Stimulated activated CD8-positive, alpha-beta memory T cell treated with anti-CD3 and anti-CD28 coated beads, Interleukin-4, amount 100 ng/mL, for 1 hour (primary cell): ENCODE measurements at places on chromosomes 5 and 9.

DNA sequence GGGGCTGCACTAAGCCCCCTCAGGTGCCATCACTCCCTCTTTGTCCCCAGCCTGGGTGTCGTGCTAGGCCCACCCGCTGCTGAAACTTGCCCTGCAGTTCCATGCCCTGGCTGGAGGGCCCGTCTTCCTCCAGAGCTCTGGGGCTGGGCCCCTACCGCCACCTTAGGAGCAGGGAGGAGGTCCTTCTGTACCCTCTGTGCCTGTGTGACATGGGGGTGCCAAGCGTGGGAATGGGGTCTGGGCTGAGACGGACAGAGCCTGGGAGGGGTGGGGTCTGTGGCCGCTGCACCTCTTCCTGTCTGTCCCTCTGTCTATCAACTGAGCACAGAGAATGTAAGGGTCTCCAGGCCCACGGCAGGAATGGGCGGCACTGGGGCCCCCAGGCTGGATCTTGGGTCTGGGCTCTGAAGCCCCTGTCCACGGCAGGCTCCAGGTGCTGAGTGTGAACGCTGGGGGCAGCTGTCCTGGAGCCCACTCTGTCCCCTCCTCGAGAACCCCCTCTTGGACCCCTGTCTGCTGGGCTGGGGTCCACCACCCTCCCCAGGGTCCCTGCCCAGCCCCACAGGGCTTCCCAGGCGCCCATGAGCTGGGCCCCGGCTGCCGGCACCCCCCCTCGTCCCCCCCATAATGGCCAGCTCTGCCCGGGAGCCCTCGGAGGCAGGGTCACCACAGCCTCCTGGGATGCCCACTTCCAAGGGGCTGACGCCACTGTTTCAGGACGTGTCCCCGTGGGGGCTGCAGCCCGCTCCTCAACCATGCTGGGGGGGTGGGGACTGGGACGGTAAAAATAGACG is 15.8 kb upstream of the NRARP start:
- no peak for DNase-seq

GRCh38 chr5:143862271-143862670 is 50.3 kb downstream of the HMHB1 start:
- DNase-seq = no peak

GRCh38 chr5:180333661-180334060 is 19.5 kb downstream of the GFPT2 start:
- DNase-seq = no peak

DNA sequence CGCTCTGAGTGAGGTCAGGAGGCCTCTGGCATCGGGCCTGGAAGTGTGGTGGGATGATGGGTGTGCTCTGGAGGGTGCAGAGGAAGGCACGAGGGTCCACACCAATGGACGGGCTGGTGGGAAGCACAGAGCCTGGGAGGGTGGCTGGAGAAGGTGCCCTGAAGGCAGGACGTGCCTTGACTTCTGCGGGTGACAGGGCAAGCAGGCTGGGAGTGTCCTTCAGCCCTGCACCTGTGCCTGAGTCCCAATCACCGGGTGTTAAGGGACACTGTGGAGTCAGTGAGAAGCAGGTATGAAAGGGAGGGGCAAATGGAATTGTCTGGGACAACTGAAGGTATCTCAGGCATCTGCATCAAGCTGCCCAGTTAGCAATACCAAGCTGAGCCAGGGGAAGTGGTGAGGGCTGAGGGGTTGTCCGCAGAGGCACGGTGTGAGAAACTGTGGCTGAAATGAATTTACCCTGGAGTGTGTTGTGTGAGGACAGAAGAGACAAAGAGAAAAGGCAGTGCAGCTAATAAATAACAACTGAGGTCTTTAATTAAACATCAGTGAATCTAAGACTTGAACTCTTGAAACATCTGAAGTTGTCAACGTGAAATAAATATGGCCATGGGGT is 50.4 kb downstream of the DAP start:
- no peak for DNase-seq

GRCh38 chr9:12785260-12785770 is 10.5 kb downstream of the LURAP1L start:
- DNase-seq = no peak

- DNase-seq = no peak
These were observed 11.4 kb upstream of the ANKRD33B start for GRCh38 chr5:10552183-10553143.

- no peak for DNase-seq
These were observed 587.4 kb downstream of the PRELID2 start for GRCh38 chr5:145247745-145248040.

- DNase-seq = no peak
These were observed 93.2 kb upstream of the ACTBL2 start for GRCh38 chr5:57575839-57576238.

DNA sequence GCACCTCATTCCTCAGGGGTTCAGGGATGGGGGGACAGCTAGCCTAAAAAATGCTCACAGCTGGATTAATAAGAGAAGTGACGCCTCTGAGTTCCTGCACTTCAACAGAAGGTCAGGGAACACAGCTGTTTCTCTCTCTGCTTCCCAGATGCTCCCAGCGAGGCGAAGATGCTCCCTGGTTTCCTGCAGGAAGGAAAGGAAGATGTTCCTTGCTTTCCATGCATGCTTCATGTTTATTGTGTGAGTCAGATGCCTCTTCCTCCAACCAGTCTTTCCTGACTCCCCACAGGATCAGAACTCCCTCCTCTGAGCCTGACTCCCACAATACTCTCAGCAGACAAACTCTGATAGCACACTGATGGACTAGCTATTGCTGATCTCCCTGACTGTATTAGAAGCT is 71.9 kb downstream of the MFAP3 start:
- DNase-seq = no peak

- no peak for DNase-seq
These were observed 400.8 kb upstream of the PIK3R1 start for GRCh38 chr5:67814569-67815311.

GRCh38 chr5:9428272-9428671 is 117.6 kb downstream of the SEMA5A start:
- DNase-seq = no peak

DNA sequence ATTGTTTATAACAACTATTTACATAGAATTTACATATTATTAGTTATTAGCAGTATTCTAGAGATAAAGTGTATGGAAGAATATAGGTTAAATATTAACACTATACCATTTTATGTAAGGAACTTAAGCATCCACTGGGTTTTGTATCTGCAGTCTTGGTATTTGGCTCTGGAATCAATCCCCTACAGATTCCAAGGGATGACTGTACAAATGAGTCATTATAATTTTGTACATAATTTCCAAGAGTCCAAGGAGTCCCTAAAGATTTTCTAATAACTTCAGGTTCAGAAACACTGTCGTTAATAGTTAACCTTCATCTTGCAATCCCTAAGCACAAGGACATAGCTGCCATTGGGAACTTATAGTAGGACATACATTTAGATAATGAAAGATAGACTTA is 254.8 kb upstream of the PDE4D start:
- DNase-seq = no peak

DNA sequence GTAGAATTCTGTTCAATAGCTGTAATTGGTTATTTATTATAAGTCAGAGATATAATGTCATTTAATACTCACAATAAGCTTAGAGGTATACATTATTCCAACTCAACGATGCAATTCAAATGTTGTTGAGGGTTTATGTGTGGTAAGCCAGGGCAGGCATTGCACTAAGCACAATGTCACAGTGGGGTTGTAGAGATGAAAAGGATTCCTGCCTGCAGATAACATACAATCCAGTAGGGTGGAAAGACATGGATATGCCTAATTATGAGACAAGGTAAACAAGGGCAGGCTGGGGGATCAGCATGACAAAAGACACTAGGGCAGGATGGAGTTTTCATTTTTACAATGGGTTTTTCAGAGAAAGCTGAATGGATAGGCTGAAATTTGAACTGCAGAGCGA is 98.7 kb upstream of the PALM2AKAP2 start:
- no peak for DNase-seq

DNA sequence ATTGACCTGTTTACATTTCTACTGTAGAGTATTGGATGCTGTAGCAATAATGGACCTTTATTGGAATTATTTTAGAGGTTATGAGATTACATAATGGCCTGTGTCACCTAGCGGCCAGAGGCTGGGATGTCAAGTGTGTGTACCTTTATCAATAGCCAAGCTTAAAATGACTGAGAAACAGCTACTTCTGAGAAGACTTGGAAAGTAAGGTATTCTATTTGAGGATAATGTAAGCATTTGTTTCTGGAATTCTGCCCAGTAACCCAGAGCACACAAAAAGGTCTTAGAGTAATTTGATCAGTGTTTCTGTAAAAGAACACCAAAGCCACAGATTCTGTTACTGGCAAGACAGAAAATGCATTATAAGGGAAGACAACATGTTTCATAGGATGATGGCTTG is 116.8 kb downstream of the MACIR start:
- no peak for DNase-seq

DNA sequence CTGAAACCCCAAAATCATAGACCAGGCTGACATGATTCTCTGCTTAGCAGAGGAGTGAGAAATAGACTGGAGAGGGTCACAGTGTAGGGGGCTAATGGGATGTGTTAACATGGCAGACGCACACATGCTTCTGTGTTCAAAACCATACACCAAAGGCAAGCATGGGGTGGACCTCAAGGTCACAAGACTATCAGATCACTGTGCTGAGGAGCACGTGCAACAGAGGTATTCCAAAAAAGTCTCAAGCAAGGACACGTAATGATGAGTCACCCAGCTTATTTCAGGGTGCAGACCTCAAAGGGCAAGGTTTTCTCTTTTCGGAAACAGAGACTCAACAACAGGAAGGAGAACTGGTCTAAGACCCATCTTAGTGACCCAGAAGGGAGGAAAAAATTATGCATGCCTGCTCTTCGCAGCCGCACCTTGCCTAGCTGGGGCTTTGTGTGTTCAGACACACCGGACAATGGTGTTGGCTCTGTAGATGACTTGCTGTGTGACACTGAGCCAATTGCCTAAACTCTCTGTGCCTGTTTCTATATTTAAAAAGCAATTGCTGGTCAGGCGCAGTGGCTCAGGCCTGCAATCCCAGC is 20.3 kb downstream of the WHRN start:
- no peak for DNase-seq

DNA sequence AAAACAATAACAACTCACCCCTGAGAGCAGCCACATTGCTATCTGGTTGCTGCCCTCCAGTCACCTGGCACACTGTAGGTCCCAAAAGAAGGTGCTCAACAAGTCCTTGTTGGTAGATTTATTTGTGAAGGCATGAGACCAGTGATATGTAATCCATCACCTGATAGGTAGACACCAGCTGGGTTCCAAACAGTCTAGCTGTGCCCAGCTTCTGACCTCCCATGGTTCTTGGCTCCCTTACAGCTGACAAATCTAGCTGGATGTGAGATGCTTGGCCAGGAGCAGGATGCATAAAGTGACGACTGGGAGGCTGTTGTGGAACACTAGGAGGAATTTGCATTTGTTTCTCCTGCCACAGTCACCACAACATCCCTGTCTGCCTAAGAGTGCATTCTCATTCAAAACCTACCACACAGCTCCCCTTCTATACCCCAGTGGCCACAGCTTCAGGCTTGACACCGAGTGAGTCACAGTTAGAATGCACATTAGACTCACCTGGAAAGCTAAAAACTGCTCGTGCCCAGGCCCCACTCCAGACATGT is 7.8 kb upstream of the VLDLR start:
- no peak for DNase-seq

GRCh38 chr5:89560696-89561095 is 677.7 kb upstream of the MEF2C start:
- no peak for DNase-seq

DNA sequence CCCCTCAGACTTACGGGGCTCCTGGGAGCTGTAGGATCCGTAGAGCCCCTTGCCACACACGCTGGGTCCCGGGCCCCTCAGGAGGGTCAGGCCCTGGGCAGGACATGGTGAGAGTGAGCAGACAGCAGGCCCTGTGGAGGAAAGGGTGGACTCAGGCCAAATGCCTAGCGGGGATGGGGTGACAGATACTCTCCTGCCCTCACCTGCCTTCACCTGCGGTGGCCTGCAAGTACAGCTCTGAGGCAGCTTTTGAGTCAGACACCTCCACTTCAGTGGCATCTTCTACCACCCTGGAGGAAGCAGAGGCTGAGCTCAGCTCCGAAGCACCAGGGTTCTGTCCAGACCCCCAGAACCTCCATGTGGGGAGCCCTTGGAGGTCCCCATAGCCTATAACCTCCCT is 26.2 kb downstream of the SLC35A4 start:
- no peak for DNase-seq

DNA sequence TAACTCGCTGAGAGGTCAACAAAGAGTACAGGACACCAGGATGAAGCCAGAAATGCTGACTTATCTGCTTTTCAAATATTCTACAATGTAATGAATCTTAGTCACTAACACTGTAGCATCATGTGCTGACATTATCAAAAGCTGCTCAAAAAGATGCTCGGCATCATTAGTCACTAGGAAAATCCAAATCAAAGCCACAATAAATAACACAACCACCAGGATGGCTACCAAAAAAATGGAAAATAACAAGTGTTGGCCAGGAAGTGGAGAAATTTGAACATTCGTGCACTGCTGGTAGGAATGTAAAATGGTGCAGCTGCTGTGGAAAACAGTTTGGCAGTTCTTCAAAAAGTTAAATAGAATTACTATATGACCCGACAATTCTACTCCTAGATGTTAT is 269.1 kb downstream of the GLIS3 start:
- no peak for DNase-seq

- DNase-seq = no peak
These were observed 10.0 kb upstream of the INSL6 start for GRCh38 chr9:5195463-5195862.

- no peak for DNase-seq
These were observed 188.7 kb upstream of the ITGA1 start for GRCh38 chr5:52598968-52599367.

GRCh38 chr9:12538842-12539579 is 154.2 kb upstream of the TYRP1 start:
- no peak for DNase-seq

GRCh38 chr5:168728546-168729211 is 149.5 kb upstream of the PANK3 start:
- no peak for DNase-seq

DNA sequence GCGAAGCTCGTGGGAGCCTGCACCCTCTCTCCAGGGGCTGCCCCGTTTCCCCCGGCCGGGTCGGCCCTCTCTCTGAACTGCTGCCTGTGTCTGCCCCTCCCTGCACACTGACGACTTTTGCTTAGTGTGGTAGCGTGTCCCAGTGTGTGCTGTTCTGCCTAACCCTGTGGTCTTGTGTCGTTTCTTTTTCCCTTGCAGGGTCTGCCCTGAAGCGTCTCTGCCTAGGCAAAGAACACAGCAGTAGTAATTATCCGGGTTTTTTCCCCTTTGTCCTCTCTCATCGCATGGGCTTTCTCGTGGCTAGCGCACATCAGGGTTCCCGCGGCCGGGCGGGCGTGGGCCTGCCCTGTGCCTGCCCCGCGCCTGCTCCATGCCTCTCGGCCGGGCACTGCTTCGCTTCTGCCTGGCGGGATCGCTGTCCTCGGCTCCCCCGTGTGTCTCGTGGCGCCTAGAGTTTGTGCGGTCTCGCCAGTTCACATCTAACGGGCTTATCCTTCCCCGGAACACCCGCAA is 122.7 kb downstream of the WNK2 start:
- DNase-seq = no peak

DNA sequence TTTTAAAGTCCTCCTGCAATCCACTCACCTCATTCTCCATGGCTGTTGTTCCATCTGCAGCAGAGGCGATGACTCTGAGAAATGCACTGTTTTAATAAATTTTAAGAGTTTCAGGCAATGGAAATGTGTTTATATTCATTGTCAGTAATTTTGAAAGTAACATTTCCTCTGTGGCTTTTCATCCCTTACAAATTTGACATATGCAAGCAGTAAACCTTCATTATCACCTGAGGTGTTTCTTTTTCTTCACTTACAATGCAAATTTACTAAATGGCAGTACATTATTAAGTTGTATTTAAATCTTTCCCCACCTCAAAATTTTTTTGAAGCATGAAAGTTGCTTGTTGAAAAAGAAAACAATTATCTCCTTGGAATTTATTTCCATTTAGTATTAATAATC is 136.9 kb downstream of the DIRAS2 start:
- DNase-seq = no peak
